NCI-H2081 (cell line): ENCODE measurements at places on chromosomes 7 and 10.

GRCh38 chr10:17453373-17454091 lies 863 bp downstream of the ST8SIA6 start:
- DNase-seq, result peak; percentile 40

- DNase-seq, result peak; percentile 68
Measured at GRCh38 chr10:132446661-132447445, 49.9 kb downstream of the PWWP2B start.

- peak; percentile 70 for DNase-seq
Measured at GRCh38 chr7:88759230-88760135, at the start of gene ZNF804B. ZNF804B (plus strand) TSS chr7:88759700; CDS start chr7:88759977, 277 bp downstream.

GRCh38 chr10:77228559-77228958 lies 409.0 kb downstream of the KCNMA1 start:
- DNase-seq, result peak; percentile 25

- no peak for DNase-seq
Measured at GRCh38 chr10:99431190-99431760, 851 bp upstream of the GOT1 start.

- DNase-seq, result no peak
Measured at GRCh38 chr7:93944673-93945072, 23.1 kb downstream of the GNG11 start.

GRCh38 chr7:39910108-39910869 lies 39.8 kb upstream of the CDK13 start:
- no peak for DNase-seq

DNA sequence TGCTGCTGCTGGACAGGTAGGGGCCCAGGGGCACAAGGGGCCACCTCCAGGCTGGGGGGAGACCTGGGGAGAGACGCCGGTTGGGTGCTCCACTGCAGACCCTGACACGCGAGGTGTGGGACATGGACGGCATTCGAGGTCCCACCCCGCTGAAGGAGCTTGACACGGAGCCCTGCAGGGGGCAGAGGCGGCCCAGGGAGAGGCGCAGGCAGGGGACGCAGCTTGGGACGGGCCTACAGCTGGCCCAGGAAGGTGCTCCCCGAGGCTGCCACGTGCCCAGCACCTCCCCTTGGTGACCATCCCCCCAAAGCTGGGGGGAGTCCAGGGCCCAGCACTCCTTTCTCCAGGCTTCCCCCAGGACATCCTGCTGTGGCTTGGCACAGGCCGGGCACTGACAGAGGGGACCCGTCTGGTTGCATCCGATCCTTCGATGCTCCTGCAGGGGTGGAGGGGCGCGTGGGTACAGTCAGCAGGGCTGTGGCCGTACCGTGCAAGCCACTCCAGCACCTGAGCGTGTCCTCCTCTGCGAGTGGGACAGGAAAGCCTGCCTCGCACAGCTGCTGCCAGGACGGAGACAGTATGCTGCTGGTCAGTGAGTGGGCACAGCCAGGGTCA lies 174.4 kb downstream of the ELFN1 start:
- no peak for DNase-seq

DNA sequence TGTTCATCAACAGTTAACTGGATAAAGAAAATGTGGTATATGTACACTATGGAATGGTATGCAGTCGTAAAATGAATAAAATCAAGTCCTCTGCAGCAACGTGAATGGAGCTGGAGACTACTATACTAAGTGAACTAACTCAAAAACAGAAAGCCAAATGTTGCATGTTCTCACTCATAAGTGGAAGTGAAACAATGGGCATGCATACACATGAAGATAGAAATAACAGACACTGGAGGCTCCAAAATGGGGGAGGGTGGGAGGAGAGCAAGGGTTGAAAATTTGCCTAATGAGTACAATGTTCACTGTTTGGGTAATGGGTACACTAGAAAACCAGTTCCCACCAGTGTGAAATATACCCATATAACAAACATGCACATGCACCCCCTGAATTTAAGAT lies 179.5 kb downstream of the ZWINT start:
- no peak for DNase-seq

DNA sequence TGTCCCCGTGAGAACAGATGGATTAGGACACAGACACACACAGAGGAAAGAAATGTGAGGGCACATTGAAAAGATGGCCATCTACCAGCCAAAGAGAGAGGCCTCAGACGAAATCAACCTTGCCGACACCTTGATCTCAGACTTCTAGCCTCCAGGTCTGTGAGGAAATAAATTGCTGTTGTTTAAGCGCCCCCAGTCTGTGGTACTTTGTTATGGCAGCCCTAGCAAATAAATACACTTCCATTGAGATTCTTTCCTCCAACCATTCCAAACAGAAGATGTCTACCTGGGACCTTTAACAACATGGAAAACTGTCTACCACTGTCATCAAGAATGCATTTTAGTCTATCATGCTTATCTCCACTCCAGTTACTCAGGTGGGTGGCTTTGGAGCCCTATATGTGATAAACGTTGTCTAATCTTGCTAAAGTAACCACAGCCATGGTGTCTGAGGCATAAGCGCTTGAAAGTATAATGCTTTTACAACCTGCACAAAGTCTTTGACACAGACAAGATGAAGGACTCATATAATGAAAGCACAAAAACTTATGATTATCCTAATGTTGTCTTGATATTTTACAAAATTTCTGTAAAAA lies 244.3 kb downstream of the MTERF1 start:
- peak; percentile 55 for DNase-seq

DNA sequence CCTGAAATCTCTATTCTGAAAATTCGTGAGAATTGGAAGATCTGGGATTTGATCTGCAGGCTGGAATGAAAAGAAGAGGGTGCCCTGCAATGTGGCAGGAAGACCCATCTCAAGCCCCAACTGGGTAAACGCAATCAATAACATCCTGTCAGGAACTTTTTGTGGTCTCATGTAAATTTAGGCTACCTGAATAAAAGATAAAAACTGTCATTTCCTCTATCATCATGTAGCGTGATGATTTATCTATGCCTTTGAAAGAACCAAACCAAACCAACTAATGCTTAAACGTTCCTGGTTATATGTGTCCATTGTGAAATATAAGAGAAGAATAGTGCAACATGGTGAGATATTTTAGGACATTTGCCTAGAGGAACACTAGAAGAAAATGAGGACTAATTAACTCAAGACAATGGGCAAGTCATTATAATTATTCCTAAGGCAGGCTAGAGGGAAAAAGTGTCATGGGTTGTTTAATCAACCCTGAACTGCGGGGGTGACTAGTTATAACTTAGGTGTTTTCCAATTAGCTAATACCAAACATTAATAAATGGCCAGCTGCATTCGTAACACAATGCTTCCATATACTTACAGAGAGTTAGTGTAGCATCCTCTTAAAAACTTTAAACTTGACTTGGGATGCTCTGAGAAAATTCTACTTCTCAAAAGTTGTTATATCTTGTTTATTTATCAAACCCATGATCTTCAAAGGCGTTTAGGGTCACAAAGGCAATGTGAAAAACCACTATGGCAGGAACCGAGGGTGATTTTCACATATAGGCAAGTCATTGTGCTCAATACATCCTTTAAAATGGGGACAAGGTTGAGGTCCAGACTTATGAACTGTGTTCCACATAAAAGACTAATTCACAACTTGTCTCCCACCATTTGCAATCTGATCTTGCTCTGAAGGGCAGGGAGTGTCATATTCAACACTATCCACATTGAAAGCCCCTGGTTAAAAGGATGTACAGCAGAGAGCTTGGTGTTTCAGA lies 48.6 kb upstream of the ADO start:
- no peak for DNase-seq

DNA sequence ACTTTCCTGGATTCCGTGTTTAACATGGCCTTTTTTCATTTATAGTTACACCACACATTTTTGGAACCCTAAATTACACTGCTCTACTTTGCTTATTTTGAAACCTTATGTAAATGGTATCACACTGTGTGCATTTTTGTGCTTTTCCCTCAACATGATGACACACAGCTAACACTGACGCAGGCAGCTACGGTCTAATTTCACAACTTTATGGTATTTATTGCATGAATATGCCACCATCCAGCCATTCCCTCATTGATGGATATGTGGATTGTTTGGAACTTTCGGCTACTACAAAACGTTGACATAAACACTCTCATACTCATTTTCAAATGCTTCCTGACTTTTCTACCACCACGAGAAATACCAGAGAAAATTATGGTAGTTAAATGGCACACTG lies 6.9 kb downstream of the PAPOLB start:
- no peak for DNase-seq

DNA sequence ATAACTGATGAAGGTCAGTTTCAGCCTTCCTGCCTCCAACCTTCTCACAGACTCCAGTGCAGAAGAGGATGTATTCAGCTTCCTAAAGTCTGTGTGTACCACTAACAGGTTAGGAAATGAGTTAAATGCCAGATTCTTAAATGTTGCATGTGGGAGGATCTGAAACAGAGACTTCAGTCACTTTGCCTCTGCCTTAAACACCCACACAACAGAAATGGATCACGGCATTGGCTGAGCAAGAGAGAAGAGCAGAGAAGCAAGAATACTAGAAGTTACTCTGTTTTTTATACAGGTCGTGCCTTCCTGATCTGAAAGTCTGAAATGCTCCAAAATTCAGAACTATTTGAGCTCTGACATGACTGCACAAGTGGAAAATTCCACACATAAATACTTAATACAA lies 98.9 kb upstream of the ARHGAP21 start:
- no peak for DNase-seq

DNA sequence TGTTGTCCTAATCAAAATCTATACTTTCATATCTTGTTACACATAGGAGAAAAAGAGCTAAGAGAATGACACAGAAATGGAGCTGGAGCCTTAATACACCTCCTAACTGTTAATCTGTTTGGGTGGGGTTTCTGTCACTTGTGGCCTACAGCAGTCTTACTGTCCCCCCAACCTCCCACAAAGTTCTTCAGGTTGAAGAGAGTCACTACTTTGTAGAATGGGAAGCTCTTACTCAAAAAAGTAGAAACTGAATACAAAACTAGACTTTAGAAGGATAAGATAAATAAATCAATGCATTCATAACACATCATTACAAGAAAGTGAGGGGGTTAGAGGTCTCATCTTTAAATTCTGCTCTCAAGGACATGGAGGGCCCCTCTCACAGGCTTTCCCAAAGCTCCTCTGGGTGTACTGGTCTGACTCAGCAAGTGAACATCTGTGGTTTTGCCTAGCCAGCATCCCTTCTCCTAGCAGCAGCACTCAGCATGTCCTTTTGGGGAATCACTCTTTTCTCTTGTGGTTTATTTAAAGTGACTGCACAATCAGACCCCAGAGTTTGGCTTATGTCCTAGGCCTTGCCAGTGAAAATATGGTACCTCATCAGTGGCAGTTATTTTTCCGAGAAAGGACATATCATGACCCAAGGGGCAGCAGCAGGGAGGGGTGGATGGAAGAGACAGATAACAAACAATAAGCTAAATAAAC lies 2.0 kb upstream of the BLVRA start:
- DNase-seq, result no peak

GRCh38 chr7:47672977-47673381 lies 91.1 kb upstream of the TNS3 start:
- DNase-seq, result no peak

- DNase-seq, result no peak
Measured at GRCh38 chr10:75435291-75435690, 3.9 kb downstream of the LRMDA start.

GRCh38 chr7:141785706-141786552 lies 4.1 kb upstream of the TAS2R5 start:
- peak; percentile 60 for DNase-seq

DNA sequence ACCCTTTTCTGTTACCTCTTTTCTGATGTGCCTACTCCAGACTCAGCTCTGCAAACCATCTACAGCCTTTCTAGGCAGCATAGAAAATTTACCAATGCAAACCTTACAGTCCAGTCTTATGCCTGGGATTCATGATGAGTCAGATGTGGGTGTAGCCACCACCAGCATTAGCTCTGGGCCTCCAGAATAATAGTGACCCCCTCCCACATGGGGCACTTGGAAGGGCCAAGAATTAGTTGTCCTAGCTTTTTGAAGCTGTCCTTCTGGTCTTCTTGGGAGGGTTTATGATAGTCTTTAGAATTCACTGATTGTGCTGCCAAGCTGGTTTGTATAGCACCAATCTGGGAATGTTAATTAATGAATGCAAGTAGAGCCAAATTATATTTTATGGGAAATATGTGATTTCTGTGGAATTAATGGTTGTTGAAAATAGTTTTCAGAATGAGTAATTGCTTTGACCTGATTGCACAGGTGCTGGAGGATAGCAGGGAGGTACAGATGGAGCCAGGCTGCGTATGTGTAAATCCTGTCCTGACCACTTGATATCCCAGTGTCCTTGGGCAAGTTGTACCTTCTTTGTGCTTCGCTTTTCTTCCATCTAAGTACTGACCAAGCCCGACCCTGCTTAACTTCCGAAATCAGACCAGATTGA lies 94.8 kb downstream of the CPED1 start:
- DNase-seq, result no peak

- no peak for DNase-seq
Measured at GRCh38 chr7:149558149-149558861, 60.7 kb upstream of the ZNF746 start.

- no peak for DNase-seq
Measured at GRCh38 chr10:119769886-119770285, 44.0 kb downstream of the INPP5F start.

- DNase-seq, result no peak
Measured at GRCh38 chr7:120955577-120956149, 5.1 kb downstream of the ING3 start.

DNA sequence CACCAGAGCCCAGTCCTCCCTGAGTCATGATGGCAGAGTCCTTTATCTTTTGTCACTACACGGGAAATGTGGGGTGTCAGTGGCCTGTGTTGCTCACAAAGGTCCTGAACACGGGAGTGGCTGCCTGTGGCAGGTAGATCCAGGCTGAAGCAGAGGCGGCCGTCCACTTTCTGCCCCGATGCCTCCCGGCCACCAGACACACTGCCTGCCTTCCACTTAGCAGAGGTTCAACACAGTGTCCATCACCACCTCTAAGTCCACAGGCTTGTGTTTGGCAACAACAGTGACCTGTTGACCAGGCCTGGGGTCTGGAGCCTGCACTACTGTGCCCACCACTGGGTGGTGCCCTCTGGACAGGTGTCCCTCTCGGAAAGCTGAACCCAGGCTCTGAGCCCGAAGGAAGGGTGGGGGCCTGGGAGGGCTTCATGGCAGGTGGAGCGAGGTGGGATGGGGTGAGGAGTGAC lies 49.9 kb upstream of the CAMK2B start:
- DNase-seq, result no peak

DNA sequence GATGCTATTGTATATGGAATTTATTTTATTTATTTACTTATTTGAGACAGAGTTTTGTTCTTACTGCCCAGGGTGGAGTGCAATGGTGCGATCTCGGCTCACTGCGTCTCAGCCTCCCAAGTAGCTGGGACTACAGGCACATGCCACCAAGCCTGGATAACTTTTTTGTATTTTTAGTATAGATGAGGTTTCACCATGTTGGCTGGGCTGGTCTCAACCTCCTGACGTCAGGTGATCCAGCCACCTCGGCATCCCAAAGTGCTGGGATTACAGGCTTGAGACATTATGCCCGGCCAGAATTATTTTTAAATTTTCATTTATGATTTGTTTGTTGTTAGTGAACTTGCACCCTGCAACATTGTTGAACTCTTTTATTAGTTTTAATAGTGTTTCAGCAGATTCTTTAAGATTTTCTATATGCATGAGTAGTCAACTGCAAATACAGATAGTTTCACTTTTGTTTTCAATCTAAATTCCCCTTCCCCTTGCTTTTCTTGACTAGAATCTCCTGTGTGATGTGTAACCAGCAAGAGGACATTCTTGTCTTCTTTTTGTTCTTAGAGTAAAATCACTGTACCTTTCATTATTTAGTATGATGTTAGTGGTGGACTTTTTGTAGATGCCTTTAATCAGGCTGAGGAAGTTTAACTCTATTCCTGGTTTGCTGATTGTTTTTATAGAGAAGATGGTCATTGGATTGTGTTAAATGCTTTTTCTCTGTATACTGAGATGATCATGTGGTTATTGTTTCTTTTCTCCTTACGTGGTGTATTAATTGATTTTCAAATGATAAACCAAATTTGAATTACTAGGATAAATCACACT lies 27.8 kb downstream of the ZNF33A start:
- DNase-seq, result no peak
